GM19239 (cell line): ENCODE measurements at places on chromosomes 7 and 10.

DNA sequence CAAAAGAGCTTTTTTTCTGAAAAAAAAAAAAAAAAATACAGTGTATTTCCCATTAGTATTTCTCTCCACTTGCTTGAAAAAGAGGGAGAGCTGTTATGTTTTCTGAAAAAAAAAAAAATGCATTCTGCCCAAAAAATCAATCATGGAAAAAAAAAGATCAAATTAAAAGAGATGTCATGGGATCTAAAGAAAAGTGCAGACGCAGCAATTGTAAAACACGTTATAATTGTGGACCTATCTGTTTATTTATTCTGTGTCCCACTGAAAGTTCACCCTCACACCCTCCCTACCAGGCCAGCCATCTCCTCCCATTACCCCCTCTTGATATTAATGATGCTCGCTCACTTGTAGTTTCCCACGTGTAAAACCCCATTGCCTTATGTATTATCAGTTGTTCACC, 674.0 kb upstream of the C7orf33 start:
- no peak for DNase-seq

- DNase-seq, result no peak
Observed at GRCh38 chr10:116121640-116122525, 151.1 kb downstream of the GFRA1 start.

- DNase-seq, result no peak
Observed at GRCh38 chr7:951881-952547, 2.5 kb downstream of the ADAP1 start.

DNA sequence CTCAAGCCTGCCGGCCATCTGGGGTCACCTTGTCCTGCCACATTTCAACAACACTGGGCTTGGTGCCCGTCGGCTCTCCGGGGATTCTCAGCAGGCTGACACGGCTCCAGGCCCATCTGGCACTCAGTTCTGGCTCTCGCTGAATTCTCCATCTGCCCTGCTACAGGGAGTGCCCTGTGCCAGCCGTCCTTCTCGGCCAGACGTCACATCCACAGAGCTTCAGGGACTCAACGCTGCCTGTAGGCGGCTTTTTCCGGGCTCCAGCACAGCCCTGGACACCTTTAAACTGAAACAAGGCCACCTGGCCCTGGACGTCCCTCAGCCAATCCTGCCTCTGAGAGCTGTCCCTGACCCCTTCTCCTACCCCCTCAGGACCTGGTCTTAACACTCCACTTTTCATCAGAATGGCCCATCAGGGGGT, 43.0 kb downstream of the TMEM130 start:
- no peak for DNase-seq

DNA sequence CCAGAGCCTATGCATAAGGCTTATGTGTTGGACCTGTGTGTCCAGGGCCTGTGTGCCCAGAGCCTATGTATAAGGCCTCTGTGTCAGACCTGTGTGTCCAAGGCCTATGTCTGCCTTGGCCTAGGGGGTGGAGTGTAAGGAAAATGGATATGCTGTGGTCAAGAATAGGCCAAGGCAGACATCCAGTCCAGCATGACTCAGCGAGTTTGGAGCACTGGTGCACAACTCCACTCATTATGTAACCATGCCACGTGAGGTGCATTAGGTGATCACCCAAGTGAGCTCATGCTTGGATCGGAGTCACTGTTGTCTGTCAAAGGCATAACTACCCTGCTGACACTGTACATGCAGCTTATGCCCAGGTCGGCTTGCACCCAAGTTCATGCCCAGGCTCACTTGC, 238.9 kb downstream of the CACNA2D1 start:
- DNase-seq, result no peak

GRCh38 chr7:45580053-45580872, 6.1 kb downstream of the ADCY1 start:
- no peak for DNase-seq

DNA sequence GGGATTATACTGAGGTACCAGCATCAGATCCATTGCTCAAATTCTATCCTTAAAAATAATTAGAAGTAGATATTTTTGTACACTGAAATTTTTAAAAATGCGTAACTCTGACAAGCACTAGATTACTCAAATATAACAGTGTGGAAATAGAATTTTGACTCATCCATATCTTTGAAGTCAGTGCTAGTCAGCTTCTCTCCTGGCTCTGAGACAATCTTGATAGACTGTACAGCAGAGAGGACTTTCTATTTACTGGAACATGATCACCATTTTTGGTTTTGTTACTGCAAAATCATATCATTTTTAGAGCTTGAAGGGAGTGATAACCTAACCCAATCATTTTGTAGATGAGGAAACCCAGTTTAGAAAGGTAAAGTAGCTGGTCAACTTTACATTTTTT, 195.0 kb downstream of the MTERF1 start:
- no peak for DNase-seq

- no peak for DNase-seq
Observed at GRCh38 chr7:2613931-2614600, 17.7 kb upstream of the TTYH3 start.
